ENCODE measurements at places on chromosomes 12 and 14.

GRCh38 chr14:96808619-96809406 lies 11.6 kb downstream of the VRK1 start:
- DNase-seq, result no peak

DNA sequence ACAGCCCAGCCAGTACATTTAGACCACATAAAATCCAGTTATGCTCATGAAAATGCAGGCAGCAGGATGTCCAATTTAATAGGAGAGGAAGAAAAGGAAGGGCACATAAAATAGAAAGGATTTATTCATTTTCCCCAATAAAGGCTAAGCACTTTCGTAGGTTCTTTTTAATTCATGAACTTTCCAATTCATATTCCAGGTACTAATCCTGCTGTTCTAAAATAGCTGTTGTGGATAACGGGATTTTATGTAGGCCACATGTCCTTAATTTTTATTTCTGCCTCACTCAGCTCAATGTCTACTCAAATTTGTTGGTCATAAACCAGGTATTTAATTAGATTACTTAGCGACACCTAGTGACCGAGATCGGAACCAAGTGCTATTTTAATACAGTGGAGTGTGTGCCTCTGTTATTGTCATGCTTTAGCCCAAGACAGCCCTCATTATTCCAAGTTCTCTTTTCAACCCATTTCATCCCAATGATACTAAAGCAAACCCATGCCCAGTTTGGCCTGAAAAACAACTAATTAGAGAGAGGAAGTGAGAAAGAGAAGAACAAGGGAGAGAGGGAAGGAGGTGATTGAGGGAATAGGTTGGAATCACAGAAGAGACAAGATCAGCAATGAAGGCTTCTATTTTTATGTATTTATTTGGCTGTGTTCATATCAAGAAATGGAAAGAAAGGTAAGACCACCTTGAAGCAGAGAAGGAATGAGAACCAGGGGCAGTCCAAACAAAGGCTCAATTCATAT lies 45.9 kb upstream of the IFNG-AS1 start:
- peak; percentile 25 for DNase-seq

GRCh38 chr12:1318327-1319031 lies 275.9 kb downstream of the FBXL14 start:
- DNase-seq, result peak; percentile 22

- DNase-seq, result no peak
Measured at GRCh38 chr12:50282721-50283228, 545 bp downstream of the LIMA1 start.

DNA sequence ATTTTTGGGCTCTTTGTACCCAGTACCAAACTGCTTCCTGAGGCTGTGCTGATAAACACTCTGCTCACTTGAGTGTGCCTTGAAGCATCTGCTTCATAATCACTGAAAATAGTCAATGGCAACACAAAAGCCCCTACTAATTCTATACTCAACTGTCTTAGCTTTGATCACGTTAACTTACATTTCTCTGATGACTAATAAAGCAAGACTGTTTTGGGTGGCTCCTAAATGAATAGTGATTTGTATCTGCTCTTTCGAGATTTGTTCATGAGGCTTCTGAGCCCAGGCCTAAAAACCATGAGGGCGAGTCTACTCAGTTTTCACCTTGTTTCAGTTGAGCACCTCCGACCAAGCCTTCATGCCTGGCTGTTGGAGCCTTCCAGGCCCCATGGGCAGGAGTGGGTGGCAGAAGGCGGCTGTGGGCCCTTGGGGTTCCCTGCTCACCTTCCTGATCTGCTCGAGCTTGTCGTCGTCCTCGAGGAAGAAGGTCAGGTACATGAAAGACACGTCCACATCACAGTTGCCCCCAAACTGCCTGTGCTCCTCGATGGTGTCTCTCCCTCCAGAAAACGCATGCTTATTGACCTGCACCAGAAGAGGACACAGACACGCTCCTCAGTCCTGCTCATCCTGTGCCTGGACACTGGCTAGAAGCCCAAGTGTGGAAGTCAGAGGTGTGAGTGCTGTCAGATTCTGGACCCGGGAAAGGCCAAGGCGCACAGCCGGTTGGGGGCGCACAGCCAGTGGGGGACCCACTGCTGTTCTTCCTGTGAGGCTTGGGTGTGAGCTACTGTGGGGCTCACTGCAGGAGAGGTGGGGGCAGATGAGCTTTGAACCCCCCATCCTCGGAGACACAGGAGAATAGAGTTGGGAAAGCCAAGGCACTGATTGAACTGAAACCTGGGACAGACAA lies 13.7 kb downstream of the SLC25A47 start:
- DNase-seq, result no peak

- DNase-seq, result no peak
Measured at GRCh38 chr12:120724720-120725119, 906 bp upstream of the ACADS start.

DNA sequence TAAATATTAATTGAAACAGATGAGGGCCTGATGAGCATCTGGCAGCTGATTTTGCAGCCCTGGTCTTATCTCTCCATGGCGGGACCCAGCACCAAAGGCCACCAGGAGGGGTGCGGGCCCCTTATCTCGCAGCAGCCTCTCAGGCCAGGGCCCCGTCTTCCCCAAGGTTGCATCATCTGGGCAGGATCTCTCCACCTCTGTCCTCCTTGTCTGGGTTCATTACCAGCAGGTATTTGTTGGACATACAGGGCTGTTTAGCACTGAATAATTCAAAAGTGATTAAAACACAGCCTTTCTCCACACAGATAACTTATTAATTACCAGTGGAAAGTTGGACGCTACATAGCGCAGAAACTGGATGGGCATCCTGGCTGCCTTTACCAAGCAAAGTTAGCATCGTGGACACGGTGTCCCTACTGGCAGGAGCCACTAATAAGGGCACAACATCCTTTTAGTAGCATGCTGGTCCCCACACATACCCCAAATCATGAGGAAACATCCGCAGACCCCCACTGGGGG lies 25.8 kb downstream of the TMEM120B start:
- no peak for DNase-seq

DNA sequence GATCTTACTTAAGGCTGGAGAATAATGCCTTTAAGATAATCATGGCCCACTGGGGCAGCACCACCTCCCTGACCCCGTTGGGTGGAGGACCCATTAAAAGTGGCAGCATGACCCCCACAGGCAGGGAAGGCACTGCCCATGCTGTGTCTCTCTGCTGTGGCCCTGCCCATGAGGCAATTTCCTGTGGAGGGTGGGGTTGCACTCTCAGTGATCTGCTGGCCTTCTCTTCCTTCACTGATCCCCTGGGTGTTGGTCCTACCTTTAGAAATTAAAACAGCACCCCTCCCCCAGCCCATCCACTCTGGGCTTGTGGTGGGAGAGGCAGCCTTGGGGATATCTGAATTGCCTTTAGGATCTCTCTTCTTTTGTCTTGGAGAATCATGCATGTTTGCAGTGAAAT lies 17.3 kb downstream of the KLRK1 start:
- DNase-seq, result no peak

DNA sequence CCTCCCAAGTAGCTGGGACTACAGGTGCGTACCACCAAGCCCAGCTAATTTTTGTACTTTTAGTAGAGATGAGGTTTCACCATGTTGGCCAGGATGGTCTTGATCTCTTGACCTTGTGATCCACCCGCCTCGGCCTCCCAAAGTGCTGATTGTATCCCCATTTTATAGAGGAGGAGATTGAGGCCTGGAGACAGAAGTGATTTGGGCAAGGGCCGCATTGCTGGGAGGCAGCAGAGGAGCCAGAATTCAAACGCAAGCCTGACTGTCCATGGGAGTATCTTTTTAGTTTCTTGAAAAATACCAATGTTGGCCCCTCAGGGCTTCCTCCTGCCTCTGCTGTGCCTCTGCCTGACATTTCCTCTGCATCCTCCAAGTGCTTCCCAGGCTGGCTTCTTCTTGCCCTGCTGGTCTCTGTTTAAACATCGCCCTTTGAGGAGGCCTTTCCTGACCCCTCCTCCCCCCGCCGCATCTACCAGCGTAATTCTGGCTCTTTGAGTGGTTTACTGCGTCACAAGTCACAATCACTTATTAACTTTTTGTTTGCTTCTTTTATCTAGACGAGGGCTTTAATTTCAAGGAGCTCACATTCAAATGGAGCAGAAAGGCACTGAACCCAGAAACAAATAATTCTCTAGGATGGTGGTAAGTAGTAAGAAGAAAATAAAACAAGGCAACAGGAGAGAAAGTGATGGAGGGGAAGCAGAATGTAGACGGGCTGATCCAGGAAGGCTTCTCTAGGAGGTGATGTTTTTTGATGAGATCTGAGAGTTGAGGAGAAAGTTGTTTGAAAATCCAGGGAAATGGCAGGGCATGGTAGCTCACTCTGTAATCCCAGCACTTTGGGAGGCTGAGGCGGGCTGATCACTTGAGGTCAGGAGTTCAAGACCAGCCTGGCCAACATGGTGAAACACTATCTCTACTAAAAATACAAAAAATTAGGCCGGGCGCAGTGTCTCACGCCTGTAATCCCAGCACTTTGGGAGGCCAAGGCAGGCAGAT lies 91.0 kb upstream of the MED13L start:
- DNase-seq, result no peak

DNA sequence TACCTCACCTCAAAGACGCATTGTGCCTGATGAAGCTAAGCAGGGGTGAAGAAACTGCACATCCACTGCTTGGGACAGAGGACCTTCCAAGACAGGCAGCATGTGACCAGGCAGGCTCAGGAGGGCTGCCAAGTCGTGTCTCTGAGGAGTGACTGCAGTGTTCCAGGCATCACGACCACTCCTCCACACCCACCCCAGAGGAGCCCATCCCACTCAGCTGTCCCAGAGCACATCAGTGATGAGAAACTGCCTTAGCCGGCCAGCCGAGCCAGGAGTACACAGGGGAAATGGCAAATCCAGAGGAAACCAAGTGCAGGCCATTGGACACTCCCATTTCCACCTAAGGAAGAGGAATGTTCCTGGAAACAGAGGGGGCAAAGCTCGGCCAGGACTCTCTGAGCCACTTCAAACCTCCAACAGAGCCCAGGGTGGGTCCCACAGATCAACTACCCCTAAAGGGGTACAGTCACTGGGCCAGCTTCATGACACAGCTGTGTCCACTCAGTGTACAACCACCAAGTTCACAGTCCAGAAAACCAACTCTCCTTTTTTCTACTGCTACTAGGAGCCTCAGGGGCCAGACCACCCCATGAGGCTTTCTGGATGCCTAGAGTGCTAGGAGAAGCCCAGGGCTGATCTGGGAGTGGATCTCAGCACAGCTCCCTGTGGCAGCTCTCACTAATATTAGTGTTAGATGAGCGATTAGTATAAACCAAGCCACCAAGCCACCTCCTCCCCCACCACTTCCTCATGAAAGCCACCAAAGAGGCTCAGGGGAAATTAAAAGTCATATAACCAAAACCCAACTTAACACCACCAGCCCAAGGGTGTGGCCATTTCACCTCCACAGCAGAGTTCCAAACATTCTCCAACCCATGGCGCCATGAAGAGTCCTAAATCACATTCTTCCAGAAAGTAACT lies 15.4 kb downstream of the PXN start:
- peak; percentile 7 for DNase-seq

GRCh38 chr12:114164351-114164750 lies 198.2 kb upstream of the RBM19 start:
- no peak for DNase-seq

DNA sequence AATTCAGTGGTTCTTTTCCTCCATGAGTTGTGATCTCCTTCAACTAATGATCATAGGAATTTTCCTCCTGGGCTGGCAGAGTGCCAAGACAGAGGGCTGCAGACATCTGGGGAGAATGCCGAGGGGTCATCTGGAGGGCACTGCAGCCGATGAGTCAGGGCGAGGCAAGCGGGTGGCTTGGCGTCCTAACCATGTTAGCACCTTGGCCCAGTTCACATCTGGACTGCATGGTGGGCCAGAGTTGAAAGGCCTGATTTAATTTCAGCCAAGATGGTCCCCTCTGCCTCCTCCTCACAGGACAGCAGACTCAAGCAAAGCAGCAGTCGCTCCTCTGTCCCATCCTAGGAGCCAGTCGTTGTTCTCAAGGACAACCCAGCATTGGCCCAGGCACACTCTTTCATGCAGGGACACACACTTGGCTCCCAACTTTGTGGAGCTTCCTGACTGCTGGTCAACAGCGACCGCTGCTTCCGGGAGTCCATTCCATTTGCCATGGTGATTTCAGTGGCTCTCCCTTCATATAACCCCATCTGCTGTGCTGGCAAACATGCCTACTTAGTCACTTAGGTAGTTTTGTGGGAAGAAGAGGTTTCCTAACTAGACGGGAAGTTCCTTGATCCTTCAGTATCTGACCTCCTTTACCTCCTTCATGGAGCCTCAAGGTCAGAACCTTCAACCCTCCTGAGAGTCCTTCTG lies 161.8 kb downstream of the TTC8 start:
- DNase-seq, result peak; percentile 51

DNA sequence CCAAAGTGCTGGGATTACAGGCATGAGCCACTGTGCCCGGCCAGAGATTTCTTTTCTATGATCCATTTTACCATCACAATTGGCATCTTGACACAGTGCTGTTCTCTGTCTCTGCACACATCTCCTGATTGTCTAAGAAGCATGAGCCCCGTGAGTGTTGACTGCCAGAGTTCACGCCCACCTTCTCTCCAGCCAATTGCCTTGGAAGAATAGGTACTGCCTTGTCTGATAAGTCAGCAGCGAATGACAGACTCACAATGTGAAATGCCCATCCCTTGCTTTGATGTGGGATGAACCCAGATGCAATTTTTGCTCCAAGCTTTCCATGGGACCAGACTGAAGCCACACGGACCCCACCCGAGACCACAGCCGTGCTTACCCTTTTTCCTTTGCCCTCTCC lies 19.3 kb downstream of the EIF5 start:
- DNase-seq, result no peak

DNA sequence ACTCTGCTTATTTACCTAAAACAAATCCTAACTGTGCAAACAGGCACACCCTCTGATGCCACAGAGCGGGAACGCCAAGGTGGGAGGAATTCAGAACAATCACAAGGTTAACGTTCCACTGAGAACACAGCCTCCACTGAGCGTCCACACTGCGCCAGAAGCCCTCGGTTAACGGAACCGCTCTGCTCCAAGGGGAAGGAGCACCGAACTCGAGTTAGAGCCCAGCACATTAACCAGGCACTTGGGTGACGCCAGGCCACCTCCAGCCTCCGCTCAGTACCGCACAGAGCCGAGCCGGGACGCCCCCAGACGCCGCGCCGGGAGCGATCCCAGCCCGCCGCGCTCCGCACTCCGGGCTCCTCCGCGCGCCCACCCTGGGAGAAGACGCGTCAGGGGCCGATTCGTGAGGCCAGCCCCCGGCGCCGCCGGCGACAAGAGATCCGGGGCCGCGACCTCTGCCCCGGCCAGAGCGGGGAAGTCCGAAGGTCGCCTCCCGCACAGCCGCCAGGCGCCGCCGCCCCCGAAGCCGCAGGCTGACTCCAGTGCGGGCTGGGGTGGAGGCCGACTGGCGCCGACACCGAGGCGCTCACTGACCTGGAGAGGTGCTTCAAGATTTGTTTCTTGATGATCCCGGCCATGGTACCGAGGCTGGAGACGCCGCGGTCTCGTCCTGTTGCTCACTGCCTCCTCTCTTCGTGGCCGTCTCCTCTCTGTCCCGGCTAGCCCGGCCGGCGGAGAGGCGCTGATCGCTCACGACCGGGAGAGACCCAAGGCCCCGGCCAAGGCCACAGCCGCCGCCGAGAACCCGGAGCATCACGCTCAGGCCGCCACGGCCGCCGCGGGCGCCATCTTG lies 450 bp downstream of the BLTP3B start:
- DNase-seq, result peak; percentile 27

GRCh38 chr12:46944088-46944487 lies 118.3 kb upstream of the SLC38A4 start:
- no peak for DNase-seq

- no peak for DNase-seq
Measured at GRCh38 chr14:97138801-97139200, 341.6 kb downstream of the VRK1 start.
